Cortex of kidney (tissue), 1 donor: ENCODE measurements at places on chromosomes 3 and 15.

DNA sequence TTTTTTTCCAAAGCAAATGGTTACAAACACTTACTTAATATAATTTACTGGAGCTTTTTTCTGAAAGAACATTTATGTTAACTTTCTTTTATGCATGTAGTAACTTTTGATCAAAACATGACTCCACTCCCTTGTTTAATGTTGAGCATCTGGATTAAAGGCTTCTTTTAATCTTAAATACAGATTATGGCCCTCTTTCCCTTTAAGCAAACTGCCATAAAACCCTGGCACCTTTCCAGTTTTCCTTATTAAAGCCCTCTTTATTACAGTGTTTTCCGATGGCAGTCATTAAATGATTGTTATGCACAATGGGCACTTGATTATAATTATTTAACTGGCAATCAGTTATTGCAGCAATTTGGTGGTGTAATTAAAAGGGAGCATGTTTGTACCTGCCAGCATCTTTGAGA lies 167.0 kb downstream of the VGLL4 start:
- DNase-seq: no peak

- no peak for DNase-seq
Measured at GRCh38 chr3:33699275-33699674, 18.8 kb downstream of the CLASP2 start.

DNA sequence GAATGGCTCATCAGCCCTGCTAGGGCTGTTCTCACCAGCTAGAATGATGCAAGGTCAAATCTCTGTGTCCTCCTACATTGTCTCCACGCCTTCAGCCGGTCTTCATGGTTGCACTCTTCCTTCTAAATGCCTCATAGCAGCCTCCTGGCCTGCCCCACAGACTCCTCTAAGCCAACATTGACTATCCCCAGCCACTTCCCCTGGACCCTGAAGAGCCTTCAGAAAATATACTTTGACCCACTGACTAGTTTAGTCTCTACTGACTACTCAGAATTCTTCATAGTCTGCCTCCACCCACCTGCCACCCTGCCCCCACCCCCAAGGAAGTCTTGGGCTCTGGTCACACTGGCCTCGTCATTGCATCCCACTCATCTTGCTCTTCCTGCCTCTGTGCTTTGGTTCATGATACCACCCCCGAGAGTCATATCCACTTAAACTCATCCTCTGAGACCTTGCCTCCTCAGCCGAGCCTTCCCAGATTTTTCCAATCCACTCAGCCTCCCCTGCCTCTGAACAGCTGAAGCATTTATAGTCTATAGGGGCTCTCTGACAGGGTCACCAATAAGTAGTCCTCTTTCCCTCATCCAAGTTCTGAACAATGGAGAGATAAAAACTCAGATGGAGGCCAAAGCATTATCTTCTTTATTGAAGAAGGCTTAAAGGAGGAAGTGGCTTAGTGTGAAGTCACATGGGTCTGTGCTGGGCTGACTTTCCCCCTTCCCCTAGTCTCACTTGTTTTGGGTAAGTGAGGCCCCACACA lies 9.5 kb upstream of the DOCK3 start:
- DNase-seq: no peak

DNA sequence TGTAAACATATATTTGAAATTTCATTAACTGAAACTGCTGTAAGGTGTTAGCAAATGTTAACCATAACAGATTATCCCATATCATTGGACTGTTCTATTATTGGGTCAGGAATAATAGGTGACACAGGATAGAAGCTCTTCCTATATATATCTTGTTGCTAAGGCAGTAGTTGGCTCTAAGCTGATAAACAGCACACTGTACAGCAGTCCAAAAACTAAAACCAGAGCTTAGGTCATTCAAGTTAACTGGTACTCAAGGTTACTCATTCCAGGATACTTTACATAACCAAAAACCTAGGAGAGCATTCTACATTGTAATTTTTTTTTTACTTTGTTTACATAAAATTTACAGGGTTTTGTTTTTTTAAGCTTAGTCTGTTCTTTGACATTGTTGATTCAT lies 8.9 kb downstream of the DNAJC19 start:
- DNase-seq: no peak

- DNase-seq: no peak
Measured at GRCh38 chr3:41450416-41451231, 251.3 kb downstream of the CTNNB1 start.

DNA sequence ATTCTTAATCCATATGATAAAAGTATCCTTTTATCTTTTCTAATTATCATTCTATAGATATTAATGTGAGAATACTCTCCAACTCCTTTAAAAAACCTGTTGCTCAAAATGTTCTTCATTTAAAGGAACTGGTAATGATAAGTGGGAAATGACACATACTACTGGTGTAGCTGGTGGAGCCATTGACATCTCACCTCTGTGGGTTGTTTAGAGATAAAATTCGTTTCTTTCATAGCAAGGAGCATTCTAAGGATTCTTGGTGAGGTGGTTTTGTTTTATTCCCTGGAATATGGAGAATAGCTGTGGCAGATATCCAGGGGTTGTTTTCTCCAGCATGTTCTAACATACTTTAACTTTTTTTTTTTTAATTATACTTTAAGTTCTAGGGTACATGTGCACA lies 299.8 kb upstream of the THBS1 start:
- DNase-seq: no peak

DNA sequence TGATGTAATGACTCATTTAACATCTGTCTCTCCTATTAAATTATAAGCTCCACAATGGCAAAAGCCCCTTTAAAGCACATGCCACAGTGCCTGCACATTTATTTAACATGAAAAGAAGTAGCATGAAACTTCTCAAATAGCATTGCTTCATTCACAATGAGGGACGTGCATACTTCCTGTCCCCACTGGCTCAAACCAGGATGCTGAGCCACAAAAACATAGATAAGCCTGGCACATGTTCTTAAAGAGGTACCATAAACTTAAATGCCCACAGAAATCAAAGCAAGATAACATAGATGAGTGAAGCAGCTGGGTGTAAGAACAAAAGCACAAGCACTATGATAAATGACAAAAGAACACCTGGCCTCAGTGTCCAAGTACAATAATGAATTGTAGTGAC lies 3.8 kb downstream of the TP53BP1 start:
- no peak for DNase-seq

DNA sequence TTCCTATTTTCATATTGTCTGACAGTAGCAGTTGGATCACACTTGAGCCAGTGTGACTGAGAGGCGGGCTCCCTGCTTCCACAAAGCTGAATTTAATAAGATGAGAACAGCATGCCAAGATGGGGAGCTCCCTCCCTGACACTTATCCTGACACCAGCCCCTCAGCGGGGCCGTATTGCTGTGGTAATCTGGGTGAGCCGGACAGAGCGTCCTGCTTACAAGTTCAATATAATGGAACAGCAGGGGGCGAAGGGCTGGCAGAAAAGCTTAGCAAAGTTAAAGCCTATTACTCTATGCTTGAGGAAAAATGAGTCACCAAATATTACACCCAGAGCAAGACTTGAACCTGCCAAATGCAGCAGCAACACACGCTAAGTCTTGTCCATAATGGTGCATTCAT lies 163.8 kb upstream of the CMC1 start:
- DNase-seq: no peak
